ENCODE measurements at places on chromosomes 6 and 20.

DNA sequence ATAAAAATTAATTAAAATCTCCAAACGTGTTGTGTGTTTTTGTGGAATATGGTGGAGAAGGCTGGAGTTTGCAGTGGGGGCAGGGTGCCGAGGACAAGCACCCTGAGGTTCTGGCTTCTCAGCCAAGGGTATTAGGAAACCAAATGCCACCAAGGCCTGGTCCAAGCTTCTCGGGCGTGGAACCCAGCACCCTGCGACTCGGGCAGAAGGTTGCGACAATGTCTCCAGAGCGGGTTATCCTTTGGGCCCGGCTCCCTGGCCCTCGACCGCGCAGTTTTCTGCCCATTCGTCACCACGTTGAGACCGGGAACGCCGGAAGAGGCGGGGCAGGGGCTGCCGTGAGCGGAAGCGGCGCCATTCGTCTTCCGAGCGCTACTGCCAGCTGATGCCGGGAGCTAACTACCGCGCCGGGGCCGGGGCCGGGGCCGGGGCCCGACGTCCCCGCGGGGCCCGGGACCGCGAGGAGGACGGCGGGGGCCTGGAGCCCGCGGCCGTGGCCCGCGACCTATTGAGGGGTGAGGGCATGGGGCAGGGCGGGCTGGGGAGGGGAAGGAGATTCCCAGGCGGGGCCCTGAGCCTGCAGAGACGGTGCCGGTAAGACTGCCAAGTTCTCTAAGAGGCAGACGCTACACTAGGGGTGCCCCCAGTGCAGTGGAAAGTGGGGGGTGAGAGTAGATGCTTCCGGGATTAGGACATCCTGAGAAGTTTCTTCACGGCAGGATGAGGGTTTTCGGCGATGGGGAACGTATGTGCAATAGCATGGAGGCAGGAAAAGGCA is at the start of gene RRP36:
Gene RRP36 (plus strand): TSS at position 354 of the 778 bp plus-strand sequence. CDS start 32 bp downstream, at position 386.
- peak; percentile 64 for DNase-seq

- no peak for DNase-seq
Observed at GRCh38 chr6:163391985-163392384, 22.5 kb upstream of the QKI start.

DNA sequence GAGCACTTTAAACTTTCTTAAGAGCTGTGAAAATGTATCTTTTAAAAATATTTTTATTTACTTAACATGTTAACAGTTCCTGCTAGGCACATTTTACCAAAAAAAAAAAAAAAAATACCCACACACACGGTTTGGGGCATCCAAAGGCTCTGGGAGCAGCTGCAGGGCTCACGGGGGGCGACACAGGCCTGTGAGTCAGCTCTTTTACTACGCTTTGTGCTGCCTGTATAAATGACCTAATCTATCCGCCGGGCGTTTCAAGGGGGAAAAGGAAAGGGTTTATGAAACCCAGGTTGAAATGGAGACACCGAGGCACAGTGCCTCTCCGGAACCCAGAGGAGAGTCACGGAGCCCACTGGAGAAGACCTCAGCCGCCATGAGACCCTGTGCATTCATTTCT is 40.4 kb downstream of the DLL1 start:
- no peak for DNase-seq

- DNase-seq, result no peak
Observed at GRCh38 chr6:24827970-24828369, 29.3 kb upstream of the ARMH2 start.

- DNase-seq, result peak; percentile 92
Observed at GRCh38 chr6:105601541-105602236, 198.8 kb upstream of the PREP start.

Measured in A172 (cell line).